ENCODE measurements at places on chromosomes 6 and 20. TPM values are rescaled to one million over a fixed set of nuclear protein-coding genes. Genes with fewer than 3 reads are reported as not detected.

GRCh38 chr6:160975162-160975561, 16.4 kb upstream of the MAP3K4 start:
- no peak for DNase-seq

DNA sequence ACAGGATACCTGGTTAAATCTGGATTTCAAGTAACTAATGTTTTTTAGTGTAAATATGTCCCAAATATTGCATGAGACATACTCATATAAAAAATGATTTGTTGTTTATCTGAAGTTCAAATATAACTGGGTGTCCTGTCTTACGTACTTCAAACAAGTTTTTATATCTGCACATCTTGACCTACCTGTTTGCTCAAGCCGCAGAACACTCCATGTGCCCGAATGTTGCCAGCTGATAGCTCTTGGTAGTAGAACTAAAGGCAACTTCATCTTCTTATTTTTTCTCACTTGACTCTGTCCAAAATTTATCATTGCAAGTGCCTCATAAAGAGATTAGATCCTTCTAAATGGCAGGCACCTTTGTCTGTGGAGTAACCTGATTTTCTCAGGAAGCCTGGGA, 39.1 kb upstream of the KLHL31 start:
- DNase-seq, result no peak

DNA sequence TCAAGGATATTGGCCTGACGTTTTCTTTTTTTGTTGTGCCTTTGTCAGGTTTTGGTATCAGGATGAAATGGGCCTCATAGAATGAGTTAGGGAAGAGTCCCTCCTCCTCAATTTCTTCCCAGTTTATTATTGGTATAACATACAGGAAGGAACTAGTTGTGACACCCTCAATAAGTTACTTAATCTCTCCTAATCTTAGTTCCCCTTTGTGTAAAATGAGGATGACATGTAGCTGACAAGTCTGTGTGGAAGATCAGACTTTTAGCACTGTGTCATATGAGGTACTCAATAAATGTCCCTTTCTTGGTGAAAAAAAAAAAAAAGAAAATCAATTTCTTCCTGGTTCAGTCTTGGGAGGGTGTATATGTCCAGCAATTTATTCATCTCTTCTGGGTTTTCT, 155.8 kb downstream of the PDE7B start:
- DNase-seq, result no peak

DNA sequence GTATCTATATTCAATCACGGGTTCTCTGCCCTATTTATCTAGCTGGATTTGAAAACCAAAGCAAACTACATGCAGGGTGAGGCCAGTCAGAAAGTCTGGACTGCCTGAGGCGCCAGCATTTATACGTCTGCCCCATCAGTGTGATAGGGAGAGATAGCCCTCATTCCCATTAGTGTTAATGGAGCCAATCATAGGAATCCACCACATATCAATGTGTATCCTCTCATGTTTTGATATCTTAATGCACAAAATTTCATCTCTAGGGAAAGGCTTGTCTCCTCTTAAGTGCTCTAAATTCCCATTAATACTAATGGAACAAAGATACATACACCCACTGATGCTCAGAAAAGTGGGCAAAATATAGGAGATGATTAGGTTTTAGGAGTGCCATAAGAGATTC, 376.2 kb downstream of the BTBD3 start:
- no peak for DNase-seq

TP53TG5 gene
- total RNA-seq, result not detected

DNA sequence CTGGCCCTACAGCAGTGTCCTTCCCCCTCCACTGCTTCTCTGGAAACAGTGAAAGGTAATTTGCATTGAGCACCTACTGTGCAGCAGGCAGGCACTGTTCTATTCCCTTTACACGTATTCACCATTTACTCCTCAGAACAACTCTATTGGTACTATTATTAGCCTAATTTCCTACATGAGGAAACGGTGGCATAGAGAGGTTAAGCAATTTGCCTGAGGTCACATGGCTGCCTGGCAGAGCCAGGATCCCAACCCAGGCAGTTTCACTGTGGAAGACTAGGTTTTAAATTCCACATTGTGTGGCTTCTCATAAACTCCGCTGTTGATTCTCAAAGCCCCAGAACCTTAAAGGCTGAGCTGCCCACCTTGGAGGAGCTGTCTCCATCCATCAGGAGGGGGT, 72.7 kb downstream of the CLIC5 start:
- no peak for DNase-seq

GRCh38 chr20:20371681-20372080, 3.8 kb downstream of the INSM1 start:
- DNase-seq, result no peak

DNA sequence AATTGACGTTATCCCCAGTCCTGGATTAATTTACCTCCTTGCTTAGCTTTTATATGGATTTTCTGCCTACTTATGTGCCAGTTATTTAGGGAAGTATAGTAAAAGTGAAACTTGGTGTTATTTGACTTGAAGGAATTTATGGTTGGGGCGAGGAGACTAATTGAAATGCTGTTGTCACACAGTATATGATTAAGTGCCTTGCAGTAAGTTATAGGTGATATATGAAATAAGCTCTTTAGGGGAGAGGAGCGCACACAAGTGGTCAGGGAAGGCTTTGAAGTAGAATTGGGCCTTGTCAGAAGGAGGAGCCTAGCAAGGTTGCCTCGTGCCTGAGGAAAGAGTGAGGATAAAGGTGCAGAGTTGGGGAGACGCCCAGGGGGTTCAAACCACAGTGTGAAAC, 20.5 kb downstream of the NCOA7 start:
- DNase-seq, result no peak

ATP6V1G2 gene
- 1.1 TPM for total RNA-seq

DNA sequence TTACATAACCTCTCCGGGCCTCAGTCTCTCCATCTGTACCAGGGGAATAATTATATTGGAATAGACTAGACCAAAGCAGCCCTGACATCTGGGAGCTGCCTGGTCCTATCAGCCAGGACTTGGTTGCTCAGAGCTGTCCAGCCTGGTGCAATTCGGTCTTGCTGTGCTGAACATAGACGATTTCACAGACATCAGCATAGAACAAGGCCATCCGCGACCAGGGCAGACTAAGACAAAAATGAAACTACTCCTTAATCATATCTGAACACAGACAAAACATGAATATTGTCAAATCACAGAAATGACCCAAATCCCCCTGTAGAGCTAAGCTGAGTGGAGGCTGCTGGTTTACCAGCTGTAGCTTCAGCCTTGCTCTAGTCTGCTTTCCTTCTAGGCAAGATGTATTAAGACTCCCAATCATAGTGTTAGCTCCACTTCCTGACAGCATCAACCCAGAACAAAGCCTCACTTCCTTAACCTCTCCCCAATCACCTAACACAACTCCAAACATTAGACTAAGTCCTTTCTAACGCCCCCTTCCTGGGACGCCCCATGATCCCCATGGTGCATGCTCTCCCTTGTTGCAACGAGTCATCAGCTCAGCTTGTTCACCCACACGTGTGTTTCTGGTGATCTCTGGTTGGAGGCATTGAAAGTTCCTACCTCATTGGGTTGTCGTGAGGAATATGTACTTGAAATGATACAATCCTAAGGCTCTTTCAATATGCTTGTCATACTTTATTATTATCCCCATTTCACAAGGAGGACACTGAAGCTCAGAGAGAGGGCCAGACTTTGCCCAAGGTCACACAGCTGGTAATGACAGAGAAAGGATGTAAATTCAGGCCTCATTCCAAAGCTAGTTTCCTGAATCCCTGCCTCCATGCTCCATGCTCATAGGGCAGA, 3.5 kb upstream of the MAPK13 start:
- no peak for DNase-seq

- DNase-seq, result no peak
These were observed 22.5 kb downstream of the SLC52A3 start for GRCh38 chr20:745683-746301.

DNA sequence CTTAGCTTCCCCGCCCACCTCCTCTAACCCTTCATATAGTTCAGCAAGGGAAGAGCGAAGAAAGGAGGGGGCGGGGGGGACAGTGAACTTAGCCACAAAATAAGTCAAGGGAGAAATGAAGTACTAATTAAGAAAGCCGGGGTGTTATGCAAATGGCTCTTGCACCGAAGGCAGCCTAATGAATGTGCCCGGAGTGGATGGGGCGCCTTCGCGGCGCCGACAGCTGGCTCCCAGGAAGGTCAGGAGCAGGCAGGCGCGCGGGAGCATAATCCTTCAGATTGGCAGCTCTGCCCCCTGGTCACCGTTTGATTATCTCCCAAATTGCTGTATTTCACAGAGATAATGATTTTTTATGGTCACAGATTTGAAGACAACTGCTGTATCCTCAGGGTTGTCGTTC, 395.1 kb downstream of the TFAP2B start:
- no peak for DNase-seq

- DNase-seq, result no peak
These were observed 501.0 kb upstream of the MAP3K7 start for GRCh38 chr6:91087908-91088307.

DNA sequence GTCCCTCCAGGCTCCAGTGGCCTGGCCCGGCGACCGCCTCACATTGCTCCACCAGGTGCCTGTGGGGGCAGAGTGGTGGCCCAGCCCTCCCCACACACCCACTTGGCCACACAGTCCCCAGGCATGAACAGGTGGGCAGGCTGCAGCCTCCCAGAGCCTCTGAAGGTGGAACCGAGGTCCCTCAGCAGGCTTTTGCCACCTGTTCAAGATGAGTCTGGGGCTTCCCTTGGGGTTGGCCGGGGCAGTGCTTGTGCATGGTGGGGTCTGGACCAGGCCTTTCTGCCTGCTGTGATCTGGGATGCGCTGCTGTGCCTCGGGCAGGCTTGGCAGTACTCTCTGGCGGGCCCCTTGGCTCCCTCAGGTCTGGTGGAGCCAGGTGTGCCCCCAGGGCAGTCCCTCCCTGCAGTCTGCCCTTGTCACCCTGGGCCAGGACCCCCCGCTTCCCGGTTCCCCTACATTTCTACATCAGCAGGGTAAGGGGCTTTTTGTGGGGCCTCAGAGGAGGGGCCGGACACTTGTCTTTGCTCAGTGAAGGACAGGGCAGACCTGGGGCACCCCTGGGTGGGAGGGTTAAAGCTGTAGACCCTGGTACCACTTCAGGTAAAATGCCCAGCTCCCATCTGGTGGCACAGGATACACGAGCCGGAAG, 2.7 kb upstream of the COL9A3 start:
- DNase-seq, result no peak

PNPLA1 gene
- 0.32 TPM for total RNA-seq

KCNK15 gene
- total RNA-seq, result 3.1 TPM

- no peak for DNase-seq
These were observed 13.9 kb upstream of the CD40 start for GRCh38 chr20:46104262-46104661.

DNA sequence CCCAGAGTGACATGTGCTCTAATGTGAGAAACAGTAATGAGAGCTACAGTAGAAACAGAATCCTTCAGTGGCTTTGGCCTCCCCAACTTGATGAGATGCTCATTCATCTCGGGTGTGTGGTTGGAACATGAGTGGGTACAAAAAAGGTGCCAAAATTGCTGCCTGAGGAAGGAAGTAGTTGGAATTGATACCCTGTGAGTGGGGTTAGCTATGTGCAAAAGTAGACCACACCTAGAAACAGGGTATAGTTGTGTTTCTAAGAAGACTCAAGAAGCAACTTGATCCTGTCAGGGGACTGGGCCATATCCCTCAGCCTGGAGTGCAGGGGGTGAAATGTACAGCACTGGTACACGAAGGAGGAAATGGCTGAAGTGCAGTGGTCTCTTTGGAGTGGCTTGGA, 206.4 kb upstream of the SUPT3H start:
- DNase-seq, result no peak

DNA sequence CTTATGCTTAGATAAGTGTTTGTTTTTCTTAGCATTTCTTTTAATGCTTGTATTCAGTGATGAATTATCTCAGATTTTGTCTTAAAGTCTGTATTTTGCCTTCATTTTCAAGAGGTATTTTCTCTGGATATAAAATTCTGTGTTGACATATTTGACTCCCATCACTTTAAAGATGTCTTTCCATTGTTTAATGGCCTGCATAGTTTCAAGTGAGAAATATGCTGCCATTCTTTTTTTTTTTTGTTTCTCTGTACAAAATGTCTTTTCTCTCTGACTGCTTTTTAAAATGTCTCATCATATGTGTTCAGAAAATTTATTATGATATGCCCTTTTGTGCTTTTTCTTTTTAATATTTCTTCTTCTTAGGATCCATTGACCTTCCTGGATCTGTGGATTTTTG, 578.0 kb upstream of the NOX3 start:
- DNase-seq, result no peak

DNA sequence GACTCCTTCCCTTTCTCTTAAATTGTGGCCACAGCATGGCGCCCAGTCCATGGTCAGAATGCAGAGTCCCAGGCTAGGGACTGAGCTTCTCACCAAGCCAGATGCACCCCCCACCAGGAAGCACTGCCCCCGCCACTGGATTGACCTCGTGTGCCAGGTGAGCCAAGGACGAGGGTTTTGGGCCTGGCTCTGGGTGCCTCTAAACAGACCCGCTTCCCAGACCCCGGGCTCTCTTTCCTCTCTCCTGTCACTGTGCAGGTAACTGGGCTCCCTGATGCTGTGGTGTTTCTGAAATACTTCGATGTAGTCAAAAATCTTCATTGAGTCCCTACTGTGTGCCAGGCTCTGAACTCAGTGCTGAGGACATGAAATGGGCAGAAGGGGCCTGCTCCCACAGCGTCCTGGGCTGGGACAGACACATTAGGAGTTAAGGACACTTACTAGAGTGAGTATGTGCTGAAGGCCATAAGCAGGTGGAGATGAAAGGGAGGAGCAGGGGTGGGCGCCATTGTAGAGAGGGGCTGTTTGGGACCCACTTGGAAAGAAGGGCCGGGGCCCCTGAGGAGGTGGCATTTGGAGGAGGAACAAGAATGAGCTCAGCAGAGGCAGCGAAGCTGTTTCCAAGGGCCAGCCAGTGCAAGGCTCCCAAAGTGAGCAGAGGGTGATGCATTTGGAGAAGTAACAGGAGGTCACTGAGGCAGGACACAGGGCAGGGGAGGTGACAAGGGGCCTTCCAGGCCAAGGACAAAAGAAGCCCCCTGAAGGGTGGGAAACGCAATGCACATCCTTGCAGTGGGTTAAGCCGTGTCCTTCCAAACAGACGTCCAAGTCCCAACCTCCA, 217.1 kb downstream of the ANKRD60 start:
- DNase-seq, result peak; percentile 49

C6orf15 gene
- total RNA-seq, result not detected

GRCh38 chr6:109496036-109496772, 13.2 kb upstream of the ZBTB24 start:
- no peak for DNase-seq

PTCRA gene
- not detected for total RNA-seq

DNA sequence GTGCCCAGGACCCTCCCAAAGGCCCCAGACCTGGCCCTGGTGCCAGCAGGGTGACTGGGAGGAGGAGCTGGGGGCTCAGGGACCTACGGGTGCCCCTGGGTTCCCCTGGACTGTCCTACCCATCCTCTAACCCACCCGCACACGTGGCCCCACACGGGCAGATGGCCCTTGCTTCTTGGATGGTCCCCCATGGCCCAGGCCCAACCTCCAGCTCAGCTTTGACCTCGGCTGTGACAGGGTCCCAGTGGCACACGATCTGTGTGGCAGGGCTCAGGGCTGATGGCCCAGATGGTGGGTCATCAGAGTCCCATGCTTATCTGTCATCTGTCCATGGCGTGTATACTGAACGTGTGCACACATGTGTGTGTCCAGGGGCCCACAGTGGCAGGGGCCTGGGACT, 4.0 kb downstream of the NTSR1 start:
- no peak for DNase-seq

BMP7 gene
- total RNA-seq, result 0.16 TPM
